ENCODE measurements at places on chromosomes 1 and 21.

DNA sequence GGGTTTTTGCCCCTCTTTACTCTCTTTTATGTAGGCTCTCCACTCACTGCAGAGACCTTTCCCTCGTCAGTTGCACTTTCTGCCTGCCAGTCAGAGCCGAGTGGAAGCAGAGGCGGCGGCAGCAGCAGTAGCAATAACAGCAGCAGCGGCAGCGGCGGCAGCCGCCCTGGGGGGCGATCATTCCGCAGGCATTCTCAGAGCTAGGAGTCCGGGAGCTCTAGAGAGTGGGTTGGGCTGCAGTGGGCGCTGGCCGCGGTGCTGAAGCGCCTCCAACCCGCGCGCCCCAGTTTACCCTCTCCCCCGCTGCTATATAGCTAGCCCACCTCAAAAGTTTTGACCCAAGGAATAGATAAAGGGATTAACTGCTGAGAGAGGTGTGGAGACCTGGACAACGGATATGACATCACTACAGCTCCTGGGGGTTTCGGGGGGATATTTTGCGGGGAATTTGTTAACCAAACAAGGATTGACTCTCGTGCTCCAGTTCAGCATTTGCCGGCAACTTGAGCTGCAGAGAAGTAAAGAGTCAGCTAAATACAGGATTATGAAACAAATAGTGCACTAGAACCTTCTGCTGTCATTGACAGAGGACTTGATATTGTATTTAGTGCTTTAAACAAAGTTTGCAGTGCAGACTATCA, at the start of gene OLFM3:
TSS of gene OLFM3 (minus strand) at position 102 of the 641 bp plus-strand sequence.
- no peak for DNase-seq

- no peak for DNase-seq
Measured at GRCh38 chr1:71236503-71236902, 155.7 kb upstream of the ZRANB2 start.

DNA sequence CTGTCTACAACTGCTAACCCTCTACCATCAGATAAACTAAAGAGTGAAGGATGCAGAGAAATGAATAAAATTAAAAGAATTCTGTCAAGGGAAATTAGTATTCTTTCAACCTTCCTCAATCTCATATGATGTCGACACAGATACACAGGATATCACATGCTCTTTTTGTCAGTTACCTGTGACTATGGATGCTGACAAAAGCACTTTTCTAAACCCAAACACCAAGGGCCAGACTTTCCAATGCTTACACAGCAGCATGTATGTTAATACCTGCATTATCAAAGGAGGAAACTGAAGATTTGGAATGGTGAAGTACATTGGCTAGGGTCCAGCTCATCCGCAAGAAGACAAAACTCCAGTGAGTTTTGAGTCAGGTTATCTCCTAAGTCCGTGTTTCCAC, 294.0 kb downstream of the SMYD3 start:
- DNase-seq, result no peak

GRCh38 chr1:5198328-5198727, 543.9 kb downstream of the AJAP1 start:
- no peak for DNase-seq

- DNase-seq, result no peak
Measured at GRCh38 chr1:17891205-17892110, 136.3 kb downstream of the ACTL8 start.

DNA sequence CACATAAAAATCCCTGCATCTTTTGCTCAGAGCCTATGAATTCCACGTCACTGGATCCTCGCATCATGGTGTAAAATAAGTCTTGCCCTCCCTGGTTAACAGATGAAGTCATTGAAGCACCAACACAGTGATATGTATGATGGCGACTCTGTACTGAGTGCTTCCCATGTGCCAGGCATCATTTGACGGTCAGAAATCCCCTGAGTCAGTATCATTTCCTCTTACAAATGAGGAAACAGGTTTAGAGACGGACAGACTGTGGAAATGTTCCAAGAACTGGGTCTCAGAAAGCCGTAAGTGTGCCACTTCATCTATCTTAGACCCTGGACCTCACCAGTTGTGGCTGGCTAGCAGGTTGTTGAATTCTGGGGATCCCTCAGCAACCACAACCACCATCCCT, 5.1 kb upstream of the OLFML2B start:
- DNase-seq, result no peak

GRCh38 chr1:107545056-107545577, 404.3 kb downstream of the NTNG1 start:
- DNase-seq, result no peak

DNA sequence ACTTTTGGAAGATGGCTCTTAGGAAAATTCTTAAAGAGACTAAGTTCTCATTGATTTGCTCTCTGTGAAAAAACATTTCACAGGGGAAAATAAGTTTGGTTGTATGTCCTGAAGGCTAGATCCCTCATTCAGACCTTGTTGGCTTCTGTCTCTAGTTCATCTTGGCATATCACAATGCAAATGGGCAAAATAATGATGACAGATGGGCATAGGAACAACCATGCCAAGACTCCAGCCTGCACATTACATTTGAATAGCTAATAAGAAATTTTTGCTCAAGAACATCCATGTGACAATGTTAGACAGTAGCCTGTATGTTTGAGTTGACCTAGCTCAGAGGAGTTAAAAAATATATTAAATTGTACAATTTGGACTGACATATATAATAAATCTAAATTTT, 292.9 kb downstream of the PLA2G4A start:
- no peak for DNase-seq

DNA sequence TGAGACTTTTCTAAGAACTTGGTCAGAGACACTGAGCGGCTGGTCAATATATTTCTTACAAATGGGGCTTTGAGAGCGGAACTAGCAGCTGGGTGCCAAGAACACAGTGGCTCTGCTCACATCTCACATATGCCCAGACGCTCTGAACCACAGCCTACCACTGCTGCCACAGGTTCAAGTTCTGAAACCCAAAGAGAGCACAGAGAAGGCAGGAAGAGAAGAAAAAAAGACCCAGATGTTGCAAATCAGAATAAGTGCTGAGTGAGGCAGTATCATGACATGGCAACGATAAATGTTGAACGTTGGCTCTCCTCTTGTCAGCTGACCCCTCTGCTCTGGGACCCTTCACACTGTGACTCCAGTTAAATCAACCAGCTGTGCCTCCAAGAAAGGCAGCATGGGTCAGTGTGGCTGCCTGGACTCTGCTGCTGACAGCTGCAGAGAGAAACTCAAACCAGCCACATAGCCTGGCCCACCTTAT, 26.4 kb downstream of the HIVEP3 start:
- no peak for DNase-seq

DNA sequence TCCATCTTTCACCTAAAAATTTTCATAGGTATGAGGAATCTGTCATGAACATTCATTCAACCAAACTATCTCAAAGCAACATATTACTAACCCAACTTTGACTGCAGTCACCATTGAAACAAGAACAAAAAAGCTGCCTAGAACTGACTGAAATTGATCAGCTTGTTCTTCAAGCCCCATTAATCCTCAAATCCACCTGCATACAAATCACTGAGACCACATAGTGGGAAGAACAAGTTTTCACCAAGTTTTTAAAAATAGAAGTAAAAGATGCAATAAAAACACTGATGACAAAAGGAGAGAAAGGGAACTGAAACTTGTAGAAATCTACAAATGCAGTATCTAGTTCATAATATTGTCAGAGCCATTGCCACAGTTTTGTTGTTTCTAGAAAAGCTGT, 6.1 kb downstream of the SORT1 start:
- no peak for DNase-seq

Data from NCI-H1436 treated with DMSO at 0.1 percent for 48 hours (cell line).